ENCODE measurements at places on chromosomes 5 and 9.

GRCh38 chr9:15121630-15122029 lies 185.4 kb downstream of the TTC39B start:
- DNase-seq: no peak

GRCh38 chr9:89444925-89445765 lies 52.8 kb downstream of the SEMA4D start:
- DNase-seq: no peak

DNA sequence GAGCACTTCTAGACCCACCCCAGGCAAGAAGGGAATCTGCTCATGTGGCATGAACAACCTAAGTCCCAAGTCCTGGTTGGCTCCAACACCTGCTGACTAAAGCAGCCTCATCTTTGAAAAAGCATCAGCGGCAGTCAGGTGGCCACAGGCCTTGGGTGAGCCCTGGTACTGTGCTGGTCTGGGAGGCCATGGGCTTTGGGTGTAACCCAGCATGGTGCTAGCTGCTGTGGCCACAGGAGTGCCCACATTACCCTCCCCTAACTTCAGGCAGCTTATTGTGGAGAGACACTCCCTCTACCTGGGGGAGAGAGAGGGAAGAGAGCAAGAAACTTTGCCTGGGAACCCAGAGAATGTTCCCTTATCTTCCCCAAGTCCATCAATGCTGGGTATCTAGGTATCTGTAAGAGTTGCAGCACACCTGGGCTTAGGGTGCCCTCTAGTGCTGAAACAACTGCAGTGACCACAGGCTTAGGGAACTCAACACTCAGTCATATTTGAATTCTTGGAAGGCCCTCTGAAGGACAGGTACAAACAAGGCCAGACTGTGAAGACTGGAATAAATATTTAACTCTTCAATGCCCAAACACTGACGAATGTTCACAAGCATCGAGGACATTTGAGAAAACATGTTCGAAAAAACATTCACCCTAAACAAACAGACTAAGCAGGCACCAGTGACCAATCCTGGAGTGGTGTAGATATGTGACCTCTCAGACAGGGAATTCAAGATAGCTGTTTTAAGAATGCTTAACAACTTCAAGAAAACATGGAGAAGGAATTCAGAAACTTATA lies 69.9 kb upstream of the OR2K2 start:
- no peak for DNase-seq

- no peak for DNase-seq
These were observed 126.4 kb downstream of the CMYA5 start for GRCh38 chr5:79816014-79816413.

- DNase-seq: no peak
These were observed 154.5 kb upstream of the APC start for GRCh38 chr5:112583166-112583565.

GRCh38 chr9:71004196-71004595 lies 117.2 kb downstream of the TRPM3 start:
- no peak for DNase-seq

DNA sequence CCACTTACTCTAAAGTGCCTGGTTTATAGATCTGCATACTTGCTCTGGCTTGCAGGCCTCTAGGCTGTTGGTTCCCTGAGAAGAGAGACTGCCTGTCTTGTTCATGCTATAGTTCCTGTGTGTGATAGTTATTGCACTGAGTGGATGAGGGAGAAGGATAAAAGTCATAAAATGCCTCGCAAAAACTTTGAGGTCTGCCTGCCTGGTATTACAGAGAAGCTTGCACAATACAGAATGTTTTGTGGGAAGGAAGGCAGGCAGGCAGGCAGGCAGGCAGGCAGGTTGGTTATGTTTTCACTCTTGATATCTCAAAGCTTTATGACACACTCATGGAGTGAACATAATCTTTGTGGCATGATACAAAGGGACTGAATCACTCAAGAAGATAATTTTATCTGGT lies 287.1 kb downstream of the SLIT3 start:
- DNase-seq: no peak

DNA sequence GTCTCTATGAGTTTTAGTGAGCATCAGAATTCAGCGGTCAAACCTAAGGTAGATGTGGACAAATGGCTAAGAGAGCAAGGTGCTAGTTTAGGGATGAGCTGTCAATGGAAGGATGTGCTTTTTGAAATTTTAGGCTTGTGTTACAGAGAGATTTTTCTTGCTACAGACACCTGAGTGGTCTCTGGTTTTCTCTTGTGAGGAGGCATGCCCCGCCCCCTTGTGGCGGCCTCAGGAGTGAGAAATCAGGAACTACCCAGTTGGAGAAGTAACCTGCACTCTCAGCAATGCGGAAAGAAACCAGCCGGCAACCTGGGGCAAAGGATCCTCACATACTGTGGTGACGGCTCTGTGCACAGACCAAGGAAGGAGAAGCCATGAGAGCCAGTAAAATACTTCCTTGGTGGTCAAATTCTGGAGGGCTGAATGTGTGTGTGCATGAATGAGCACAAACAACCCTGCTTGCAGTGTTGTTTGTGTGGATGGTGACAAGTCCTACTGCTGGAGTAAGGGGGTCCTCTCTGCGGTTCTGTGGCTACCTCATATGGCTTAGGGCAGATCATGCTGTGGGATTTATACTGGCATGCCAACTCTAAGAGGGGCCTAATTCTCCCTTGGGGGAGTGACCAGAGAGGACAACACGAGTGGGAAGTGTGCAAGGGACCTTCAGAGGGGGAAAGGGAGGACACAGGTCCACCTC lies 16.7 kb upstream of the HSD17B4 start:
- peak; percentile 80 for DNase-seq

GRCh38 chr9:134679616-134680392 lies 38.2 kb downstream of the COL5A1 start:
- no peak for DNase-seq

GRCh38 chr5:106363578-106363977 lies 1307.2 kb downstream of the EFNA5 start:
- no peak for DNase-seq

DNA sequence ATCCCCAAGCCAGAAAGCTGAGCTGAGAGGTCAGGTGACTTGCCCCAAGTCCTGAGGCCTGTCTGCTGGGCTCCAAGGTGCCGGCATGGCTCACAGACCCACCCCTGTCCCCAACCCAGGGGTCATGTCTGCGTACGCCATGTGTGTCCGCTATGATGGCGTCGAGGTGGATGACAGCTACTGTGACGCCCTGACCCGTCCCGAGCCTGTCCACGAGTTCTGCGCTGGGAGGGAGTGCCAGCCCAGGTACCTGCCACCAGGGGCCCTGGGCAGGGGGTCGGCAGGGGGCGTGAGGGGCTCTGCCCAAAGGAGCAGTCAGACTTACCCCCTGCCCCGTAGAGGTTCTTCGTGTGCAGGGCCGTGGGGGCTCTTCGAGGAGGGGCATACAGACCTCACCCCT lies 32.3 kb downstream of the ADAMTSL2 start:
- no peak for DNase-seq

DNA sequence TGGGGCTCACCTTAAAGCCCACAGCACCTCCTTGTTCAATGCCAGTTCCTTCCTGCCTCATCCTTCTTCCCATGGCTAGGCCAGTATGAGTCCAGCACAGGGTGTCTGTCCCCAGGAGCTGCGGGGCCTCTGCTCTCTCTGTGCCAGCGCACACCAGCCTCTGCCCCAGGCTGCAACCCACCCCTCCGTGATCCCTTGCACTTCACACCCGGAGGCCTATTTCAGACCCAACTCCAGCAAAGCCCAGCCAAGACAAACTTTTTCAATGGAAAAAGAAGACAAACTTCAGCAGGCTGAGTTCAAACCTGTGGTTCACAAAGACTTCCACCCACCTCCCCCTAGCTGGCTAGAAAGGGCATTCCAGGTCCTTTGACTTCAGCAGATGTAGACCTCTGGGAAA lies 56.2 kb upstream of the OTULINL start:
- DNase-seq: no peak

DNA sequence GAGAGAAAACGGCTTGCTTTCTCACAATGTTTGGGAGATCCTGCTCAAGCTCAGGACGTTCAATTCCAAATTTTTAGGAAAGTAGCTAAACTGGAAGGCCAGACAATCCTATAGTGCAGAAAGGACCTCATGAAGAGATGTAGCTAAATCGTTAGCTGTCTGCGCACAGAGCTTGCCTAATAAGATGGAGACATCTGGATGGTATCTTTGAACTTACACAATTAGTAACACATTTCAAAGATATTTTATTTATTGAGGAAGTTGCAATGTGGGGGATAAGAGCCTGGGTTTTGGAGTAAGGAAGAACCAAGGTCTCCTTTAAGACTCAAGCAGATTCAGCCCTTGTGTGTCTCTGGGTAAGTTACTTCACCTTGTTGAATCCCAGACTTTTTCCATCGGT lies 28.6 kb upstream of the RAB14 start:
- DNase-seq: no peak

- no peak for DNase-seq
These were observed 507.0 kb downstream of the MAT2B start for GRCh38 chr5:164012371-164012770.

GRCh38 chr5:150082374-150082773 lies 4.0 kb downstream of the CSF1R start:
- DNase-seq: peak; percentile 19

DNA sequence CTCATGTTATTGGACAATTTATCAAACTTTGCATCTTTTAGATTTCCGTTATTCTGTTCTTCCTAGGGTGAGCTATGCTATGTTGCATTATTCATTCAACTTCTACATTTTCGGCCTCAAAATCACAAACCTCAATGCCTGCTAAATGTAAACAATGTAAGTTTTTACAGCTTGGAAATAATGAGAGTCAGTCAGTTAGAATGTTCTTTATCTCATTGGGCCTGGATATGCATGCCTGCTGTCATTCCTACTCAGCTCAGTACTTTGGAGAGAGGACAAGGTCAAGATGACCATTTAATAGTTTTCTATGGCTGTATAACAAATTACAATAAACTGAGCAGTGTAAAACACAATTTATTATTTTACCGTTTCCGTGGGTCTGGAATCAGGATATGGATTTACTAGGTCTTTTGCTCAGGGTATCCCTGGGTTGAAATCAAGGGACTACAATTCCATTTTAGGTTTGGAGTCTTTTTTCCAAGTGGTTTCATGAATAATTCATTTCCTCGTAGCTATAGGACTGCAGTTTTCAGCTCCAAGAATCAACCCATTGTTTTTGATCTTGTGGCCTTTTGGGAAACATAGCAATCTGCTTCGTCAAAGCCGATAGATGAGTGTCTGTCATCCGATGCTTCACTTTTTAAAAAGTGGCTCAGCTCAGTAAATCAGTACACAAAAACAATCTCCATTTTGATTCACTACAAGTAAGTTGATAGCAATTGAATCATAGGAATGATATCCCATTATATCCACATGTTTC lies 1143.2 kb upstream of the CDH6 start:
- DNase-seq: no peak

DNA sequence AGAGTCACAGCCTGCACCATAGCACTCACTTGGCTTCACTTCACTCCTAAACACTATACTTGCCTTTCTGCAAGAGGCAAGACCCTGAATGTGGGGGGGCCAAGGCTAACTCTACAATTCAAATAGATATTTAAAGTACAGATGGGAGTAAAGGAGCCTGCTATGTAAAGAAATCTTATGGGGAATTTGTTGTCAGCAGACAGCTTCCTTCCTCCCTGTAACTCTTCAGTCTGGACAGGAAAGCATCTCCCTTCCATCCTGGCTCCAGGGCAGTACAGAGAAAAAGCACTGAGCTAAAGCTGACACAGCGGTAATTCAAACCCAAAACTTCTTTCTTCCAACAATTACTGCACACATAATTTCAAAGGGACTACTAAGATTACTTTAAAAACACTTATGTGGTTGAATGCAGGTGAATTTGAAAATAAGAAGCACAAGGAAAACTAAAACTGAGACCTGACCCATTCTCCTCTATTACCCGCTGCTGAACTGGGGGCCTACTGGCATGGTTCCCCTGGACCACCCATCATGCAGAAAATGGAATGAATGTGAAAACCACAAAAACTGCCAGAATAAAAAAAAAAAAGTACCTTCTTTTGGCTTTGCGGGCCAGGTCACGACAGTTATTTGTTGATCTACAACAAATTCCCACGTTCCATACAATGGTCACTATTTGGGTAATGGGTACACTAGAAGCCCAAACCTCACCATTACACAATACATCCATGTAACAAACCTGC lies 13.4 kb downstream of the VDAC1 start:
- no peak for DNase-seq

- DNase-seq: no peak
These were observed 18.2 kb upstream of the CCNH start for GRCh38 chr5:87430863-87431457.

DNA sequence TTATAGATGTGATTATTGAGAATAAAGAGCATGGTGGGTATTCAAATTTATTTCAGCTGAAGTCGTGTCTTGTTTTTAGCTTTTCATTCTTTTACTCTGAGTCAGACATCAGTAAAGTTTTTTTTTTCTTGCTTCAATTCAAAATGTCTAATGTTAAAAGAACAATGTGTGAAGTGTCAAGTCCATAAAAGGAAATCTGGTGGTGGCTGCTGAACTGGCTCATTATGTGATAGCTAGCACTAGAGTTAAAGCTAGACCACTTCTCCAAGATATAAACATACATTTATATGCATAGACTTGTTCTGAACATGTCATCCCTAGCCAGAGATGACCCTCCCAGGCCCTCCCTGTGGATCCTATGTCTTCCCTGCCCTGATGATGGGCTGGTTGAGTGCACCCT lies 338.3 kb downstream of the RAB3C start:
- no peak for DNase-seq

- no peak for DNase-seq
These were observed 722.8 kb upstream of the GRAMD2B start for GRCh38 chr5:125700380-125700861.

DNA sequence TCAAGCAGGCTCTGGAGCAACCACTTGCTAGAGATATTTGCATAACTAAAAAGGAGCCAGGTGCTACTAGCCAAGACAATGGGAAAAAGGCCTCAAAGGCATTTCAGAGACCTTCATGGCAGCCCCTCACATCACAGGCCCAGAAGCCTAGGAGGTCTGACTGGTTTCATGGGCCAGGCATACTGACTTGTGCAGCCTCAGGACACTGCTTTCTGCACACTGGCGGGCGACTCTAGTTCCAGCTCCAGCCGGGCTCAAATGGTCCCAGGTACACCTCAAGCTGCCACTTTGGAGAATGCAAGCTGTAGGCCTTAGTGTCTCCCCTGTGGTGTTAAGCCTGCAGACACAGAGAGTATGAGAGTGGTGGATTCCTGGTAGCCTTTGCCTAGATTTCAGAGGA lies 27.1 kb downstream of the COX7C start:
- no peak for DNase-seq

GRCh38 chr9:109122726-109123621 lies 3.2 kb upstream of the TMEM245 start:
- DNase-seq: no peak

GRCh38 chr9:76667521-76667957 lies 96.7 kb upstream of the PCA3 start:
- DNase-seq: no peak

GRCh38 chr9:93682155-93682968 lies 106.0 kb downstream of the PHF2 start:
- DNase-seq: peak; percentile 70

DNA sequence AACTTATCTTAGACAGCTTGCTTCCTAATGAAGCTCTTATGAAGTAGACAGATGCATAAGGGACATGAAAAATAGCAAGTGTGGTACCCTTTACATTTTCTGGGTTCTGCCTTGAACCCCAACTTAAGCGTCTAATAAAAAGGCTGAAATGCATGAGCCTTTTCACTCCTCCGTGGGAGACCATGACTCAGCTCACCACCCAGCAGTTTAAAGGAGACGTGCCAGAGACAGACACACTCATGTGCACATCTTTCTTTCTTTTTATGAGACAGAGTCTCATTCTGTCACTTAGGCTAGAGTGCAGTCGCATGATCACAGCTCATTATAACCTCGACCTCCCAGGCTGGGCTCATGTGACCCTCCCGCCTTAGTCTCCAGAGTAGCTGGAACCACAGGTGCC lies 22.3 kb downstream of the CTXN3 start:
- no peak for DNase-seq

Data from activated CD8-positive, alpha-beta T cell treated with anti-CD3 and anti-CD28 coated beads, Interleukin-2, amount 10 ng/mL, durations not matched to agents 7 days and 5 days (primary cell).